T-helper 2 cell (primary cell): ENCODE measurements at places on chromosomes 16 and 17.

- no peak for DNase-seq
Observed at GRCh38 chr17:40329839-40330794, 21.1 kb downstream of the RARA start.

DNA sequence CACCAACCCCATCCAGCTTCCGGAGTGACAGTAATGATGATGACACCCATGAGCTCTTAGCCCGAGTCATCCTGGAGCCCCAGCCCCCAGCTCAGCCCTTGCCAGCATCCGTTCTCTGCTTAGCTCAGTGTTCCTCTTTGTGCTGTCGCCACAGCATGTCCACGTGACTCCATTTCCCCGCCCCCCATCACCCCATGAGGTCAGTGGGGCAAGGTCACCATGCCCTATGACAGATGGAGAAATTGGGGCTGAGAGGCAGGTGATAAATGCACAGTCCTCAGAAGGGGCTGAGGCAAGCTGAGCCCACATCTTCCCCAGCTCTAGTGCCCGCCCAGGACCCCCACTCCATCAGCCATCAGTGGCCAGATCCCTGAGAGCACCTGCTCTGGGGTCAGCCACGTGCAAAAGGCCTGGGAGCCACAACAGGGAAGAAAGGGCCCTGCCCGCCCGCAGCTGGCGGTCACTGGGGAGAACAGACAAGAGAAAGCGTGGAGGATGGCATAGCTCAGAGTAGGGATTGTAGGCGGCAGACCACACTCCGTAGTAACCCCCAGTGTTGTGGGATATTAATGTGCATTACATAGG lies 17.1 kb downstream of the ITGB4 start:
- DNase-seq: no peak

DNA sequence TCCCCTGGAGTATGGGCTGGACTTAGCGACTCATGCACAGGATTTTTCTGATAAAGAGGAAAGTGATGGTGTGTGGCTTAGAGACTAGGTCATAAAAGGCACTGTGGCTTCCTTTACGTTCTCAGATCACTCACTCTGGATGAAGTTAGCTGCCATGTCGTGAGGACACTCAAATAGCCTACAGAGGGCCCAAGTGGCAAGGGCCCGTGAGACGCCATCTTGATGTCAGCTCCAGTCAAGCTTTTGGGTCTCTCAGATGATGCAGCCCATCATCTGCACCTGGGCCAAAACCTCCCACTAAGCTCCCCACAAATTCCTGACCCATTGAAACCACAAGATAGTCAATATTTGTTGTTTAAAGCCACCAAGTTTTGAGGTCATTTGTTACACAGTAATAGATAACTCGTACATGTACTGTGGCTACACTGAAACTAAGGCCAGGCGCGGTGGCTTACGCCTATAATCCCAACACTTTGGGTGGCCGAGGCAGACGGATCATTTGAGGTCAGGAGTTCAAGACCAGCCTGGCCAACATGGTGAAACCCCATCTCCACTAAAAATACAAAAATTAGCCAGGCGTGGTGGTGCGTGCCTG lies 14.7 kb downstream of the ST6GALNAC2 start:
- no peak for DNase-seq

DNA sequence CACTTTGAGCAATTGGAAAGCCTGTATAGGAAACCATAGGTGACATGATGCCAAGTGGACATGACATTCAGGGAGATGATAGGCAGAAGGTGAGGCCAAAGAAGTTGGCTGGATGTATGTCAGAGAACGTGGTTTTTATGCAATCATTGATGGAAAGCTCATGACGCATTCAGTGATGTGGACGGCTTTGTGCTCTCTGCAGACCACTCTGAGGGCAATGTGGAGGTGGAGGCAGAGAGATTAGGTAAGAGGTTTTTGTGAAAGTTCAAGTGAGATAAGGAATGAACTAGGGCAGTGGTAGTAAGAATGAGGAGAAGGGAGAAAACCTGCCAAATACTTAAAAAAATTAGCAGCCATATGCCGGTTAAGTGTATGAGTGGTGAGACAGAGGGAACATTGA lies 99.0 kb downstream of the PRKCA start:
- no peak for DNase-seq

- DNase-seq: no peak
Observed at GRCh38 chr16:64253096-64253495, 868.8 kb downstream of the CDH11 start.

GRCh38 chr17:7208027-7208571 lies 11.5 kb downstream of the DLG4 start:
- DNase-seq: no peak

DNA sequence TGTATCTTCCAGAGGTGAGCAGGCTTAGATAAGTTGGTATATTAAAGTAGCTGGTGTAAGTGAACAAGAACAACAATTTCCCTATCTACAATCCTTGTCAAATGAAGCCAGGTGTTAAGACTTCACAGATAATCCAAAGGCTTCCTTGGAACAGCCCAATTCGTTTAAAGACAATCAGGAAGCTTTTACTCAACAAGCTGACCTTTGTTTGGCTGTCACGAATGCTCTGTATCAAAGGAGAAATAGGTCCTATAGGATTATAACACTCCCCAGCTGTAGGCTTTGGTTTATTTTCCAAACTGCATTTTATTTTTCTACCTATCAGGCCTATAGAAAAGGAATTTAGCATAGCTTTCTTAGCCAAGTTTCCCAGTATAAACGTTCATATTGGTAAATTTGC lies 766.5 kb upstream of the GOT2 start:
- no peak for DNase-seq

DNA sequence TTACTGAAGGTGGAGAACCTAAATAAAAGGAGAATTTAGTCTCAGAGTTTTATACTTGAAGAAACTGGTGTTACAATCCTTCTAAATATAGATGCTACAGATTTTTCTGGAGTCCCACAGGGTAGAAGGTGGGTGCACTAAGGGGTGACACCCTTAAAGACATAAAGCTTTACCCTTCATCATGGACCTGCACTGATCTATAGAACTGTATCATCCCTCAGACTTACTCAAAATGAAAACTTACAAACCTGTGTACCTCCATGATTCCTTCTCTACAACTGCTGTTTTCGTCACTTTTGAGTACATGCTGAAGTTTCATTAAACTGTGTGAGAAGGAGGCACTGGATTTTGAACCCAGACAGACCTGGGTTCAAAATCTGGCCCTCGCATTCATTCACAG lies 169.5 kb upstream of the NOG start:
- no peak for DNase-seq

DNA sequence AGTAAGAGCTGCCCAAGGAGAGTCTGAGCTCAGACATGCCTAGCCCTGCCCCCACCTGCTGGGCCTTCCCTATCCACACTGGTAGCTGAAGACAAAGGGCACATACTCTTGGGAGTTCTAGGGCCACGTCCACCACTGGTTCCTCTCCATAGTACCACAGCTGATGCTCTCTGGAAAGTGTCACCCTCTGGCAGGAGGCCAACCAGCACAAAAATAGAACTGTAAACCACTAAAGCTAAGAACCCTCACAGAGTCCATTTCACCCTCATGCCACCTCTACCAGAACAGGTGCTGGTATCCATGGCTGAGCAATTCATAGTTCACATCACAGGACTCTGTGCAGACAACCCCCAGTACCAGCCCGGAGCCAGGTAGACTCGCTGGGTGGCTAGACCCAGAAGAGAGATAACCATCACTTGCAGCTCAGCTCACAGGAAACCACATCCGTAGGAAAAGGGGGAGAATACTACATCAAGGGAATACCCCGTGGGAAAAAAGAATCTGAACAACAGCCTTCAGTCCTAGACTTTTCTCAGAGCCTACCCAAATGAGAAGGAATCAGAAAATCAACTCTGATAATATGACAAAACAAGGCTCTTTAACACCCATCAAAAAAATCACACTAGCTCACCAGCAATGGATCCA lies 115.3 kb downstream of the CEP112 start:
- no peak for DNase-seq

DNA sequence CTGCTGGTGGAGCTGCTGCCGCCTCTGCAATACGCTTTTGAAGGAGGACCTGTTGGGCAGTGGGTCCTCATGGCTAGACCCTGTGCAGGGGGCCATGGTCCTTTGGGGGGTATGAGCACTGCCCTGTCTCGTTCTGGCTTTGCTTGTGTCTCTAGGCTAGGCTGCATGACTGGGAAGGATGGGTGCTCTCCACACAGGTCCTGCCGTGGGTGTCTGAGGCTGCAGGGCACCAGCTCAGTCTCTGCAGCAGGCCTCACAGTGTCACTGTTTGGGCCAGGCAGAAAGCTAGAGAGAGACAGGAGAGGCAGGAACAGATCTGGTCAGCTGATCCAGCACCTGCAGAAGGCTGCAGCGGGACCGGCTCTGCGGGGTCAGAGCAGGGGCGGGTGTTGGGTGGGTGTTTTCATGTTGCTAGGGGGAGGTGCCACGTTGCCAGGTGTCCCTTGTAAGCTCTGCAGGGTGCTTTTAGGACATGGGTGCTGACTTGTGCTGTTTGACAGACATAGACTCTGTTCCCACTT lies 111.4 kb downstream of the SNX29 start:
- no peak for DNase-seq

DNA sequence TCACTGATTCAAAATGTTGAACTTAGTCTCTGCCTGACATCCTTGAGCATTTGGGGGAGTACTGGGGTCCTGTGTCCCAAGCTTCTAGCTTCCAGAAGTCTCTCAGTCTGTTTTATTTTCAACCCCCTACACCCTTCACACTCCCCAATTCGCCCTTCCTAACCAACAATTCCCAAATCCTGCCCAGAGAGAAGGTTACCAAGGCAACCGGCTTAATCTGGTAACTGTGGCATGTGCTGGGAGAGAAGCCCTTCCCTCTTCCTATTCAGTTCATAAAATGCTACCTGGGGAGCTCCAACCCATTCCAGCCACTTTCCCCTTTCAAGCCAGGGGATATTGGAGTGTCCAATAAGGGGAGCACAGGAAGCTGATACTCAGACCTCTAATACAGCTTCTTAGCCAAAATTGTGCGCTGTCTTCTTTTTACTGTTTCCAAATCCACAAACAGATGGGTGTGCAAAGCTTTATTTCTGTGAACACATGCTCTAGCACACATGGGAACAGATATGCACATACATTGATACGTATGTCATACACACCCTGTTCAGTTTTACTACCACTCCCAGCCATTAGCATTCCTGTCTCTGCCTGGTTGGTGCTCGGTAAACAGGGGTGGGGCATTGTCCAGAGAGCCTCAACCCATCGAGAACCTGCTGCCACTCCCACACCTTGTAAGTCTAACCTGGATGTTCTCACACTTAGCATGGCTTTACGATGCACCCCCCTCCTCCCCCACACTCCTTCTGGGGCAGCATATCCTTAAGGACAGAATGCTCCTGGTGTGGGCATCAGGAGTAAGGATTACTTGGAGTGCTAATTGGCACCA lies 1.1 kb upstream of the RAPGEFL1 start:
- no peak for DNase-seq

DNA sequence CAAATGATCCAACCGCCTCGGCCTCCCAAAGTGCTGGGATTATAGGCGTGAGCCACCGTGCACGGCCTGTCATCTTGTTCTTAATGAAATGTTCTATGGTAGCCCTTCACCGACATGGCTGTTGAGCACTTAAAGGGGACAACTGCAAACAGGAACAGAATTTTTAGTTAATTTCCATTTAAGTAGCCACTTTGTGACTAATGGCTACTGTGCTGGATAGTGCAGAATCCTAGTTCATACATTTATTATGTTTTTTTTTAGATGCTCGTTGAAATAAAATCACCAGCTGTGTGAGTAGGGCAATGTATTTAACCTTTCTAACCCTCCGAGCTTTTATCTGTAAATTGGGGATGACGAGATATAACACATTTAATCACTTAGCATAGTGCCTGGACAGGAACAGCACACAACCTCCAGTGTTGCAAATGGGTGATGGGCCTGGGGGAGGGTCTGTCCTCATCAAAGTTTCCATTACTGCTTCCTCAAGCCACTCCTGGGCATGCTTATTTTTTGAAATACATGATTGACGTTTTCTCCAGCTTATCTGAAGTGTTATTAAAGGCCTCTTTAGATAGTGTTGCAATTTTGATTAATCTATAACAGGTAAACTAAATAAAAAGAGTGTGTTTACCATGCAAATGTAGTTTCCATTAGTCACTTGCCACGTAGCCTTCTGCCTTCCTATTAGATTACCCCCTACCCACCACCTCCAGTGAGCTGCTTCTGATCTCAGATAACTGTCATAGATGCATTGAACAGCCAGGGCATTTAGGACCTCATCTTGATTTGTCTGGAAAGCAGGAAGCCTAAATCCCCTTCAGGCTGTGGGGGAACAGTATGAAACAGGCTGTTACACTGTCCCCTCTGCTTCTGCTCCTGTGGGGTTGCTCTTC lies 42.5 kb upstream of the TANC2 start:
- no peak for DNase-seq

- no peak for DNase-seq
Observed at GRCh38 chr17:80119271-80119791, 17.9 kb downstream of the GAA start.

GRCh38 chr16:14015948-14016347 lies 55.2 kb upstream of the MRTFB start:
- DNase-seq: no peak

- DNase-seq: no peak
Observed at GRCh38 chr17:43369986-43370385, 28.8 kb upstream of the ARL4D start.

DNA sequence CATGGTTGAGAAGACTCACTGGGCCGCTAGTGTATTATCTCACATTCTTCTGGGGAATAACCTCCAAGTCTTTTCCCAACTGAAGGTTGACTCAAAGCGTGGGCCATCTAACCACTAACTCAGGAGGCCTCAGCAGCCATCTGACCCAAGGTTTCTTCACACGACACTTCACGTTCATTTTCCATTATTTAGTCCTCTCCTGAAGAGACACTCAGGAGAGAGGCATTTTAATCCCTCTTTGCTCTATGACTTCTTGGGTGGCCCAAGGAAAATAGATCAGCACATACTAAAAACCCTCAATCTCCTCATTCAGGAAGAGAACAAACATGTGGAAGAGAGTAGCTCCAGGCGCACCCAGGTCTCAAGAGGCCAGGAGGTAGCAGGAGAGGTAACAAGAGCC lies 252.8 kb upstream of the FOXF1 start:
- DNase-seq: no peak

DNA sequence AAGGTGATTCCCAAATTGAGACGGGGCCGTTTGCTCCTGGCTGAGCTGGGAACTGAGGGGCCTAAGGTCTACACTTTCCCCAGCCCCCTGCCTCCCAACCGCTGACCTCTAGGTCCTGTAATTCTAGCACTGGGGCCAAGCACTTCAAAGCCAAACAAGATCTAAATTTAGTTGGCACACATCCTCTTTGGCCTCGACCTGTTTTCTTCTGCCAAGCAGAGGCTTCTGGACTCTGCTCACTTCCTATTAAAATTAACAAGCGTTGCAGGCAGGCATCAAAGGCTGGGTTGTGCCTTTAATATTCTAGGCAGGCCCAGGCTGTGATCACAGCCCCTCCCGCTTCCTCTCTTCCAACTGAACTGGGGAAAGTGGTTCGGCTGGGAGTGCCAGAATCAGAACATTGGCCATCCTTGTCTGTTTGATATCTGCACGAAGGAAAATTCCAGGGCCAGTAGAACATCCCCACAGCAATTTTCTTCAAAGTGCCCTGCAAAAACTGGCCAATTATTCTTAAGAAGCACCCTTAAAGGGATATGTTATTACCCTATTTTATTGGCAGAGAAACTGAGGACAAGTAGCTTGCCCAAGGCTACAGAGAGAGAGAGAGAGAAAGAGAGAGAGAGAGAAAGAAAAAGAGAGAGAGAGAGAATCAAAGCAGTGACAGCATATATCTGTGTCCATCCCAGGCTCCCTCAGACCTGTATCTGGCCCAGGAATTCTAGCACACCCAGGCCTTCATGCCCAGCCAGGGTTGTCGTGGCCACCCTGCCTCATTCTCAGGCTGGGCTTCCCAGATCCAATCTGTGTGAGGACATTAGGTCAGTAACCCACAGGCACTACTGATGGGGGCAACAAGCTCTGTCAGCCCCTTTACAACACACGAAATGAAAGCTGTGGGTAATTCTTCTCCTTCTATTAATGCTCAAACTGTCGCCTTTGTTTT lies 12.8 kb upstream of the MT4 start:
- no peak for DNase-seq
